ENCODE measurements at places on chromosomes 5 and 9. TPM values are rescaled to one million over a fixed set of nuclear protein-coding genes. Genes with fewer than 3 reads are reported as not detected.

DNA sequence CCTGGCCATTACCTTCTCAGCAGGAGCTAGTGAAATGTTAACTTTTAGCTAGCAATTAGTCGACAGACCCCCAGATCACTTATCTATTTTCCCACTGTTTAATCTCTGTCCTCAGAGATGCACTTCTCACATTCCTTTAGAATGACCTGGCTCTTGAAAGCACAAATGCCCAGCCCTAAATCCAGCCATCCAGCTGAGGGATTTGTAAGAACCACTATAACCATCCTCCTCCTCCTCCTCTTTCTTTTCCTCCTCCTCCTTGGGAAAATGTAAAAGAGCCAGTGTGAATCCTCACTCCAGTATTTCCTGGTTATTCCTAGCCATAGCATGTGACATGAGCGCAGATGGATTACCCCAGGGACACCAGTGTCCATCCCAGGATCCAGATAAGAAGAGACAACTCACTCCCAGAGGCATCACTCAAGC, 124.3 kb downstream of the ENC1 start:
- DNase-seq, result peak; percentile 61

DNA sequence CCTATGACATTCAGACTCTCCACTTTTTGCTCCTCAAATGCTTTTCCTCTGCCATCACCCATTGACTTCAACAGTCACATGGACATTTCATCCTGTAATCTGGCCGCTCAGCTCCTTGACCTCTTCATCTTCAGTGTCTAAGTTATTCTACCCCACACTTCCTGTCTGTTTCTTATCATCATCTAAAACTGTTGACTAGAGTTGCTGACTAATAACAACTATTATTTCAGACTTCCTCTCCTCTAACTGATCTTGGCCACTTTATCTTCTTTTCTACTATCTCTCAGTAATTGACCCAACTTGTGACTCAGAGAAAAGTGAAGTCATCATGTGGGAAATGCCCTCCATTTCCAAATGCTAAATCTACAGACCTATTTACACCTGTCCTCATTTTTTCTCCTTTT, 254.7 kb upstream of the TRPC7 start:
- DNase-seq, result no peak

GRCh38 chr9:98449871-98450270, 194.4 kb upstream of the TBC1D2 start:
- DNase-seq, result no peak

GRCh38 chr5:151911011-151911410, 13.6 kb downstream of the GLRA1 start:
- no peak for DNase-seq

- DNase-seq, result peak; percentile 82
Measured at GRCh38 chr9:110029429-110029955, 178.5 kb downstream of the C9orf152 start.

- DNase-seq, result peak; percentile 73
Measured at GRCh38 chr9:35736201-35736633, 3.8 kb downstream of the CREB3 start.

DNA sequence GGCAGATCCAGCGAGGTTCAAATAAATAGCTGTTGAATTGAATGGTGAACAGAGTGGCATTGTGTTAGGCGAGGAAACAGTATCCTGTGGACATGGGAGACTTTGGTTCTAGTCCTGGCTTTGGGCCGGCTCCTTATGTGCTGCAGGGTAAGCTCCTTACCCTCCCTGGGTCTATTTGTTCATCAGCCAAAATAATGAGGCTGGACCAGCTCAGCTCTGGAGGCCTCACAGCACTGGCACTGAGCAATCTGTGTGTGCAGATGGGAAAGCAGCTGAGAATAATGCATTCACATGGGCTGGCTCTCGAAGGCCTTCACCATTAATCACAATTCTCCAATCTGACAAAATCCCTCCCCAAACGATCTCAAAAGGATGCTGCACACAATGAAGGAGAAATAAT, 81.9 kb downstream of the APBA1 start:
- no peak for DNase-seq

GRCh38 chr9:81609782-81610739, 79.3 kb downstream of the TLE1 start:
- peak; percentile 94 for DNase-seq

DNA sequence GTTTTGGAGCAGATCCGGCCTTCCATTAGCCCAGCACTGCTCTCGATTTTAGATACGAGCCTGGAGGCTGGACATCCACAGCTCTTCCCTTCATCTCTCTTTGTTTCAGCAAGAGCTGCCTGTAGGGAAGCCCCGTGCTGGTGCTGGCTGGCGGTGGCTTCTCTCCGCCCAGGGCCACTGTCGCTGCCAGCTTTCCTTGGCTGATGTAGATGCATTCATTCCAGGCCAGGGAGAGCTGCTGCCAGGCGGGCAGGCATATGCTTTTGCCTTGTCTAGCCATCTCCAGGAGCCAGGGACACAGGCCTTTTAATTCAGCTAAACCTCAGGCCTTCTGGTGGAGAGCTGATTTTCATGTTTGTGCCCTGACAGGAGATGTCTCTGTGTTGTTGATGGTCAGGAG, 409.3 kb upstream of the CLINT1 start:
- no peak for DNase-seq

GRCh38 chr9:85516455-85516854, 225.3 kb downstream of the AGTPBP1 start:
- no peak for DNase-seq

DNA sequence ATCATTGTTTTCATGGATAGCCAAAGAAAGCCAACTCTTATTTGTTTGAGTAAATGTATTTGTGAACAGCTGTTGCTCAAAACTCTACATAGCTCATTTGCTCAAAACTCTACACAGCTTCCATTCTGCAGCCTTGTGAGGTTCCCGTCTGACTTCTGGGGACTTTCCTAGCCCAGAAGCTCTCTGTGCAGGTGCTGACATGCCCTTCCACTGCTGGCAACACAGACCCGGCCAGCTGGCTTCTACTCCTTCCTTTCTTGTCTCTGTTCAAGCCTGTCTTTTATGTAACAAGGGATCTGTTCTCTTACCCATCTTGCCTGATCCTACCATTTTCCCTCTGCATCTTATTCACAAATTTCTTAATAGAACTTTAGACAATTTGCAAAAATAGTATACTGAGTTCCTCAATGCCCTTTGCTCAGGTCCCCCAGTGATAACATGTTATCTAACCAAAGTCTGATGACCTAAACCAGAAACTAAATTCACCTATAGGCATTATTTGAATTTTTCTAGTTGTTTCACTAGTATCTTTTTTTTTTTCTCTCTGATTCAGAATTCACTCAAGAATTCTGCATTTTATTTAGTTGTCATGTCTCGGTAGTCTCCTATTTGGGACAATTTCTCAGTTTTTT, 556.5 kb upstream of the SEMA6A start:
- DNase-seq, result no peak

- DNase-seq, result no peak
Measured at GRCh38 chr5:156838961-156839360, 11.1 kb upstream of the PPP1R2B start.

DNA sequence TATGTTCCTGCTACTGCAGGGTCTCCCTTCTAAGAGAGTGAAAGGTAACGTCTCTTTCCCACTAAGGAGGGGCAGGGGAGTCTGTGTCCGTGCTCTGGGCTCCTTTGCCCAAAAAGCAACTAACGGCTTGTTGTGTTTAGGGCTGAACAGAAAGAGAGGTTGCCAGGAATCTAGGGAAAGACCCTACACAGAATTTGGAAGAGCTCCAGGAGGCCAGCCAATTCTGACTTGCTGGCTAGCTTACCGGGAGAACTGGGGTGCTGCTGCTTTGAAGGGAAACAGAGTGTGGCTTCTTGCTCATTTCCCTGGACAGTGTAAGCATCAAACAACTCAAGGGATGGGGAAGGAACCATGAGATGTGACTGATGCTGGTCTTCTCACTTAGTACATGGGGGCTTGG, 176.1 kb downstream of the GADD45G start:
- no peak for DNase-seq

DNA sequence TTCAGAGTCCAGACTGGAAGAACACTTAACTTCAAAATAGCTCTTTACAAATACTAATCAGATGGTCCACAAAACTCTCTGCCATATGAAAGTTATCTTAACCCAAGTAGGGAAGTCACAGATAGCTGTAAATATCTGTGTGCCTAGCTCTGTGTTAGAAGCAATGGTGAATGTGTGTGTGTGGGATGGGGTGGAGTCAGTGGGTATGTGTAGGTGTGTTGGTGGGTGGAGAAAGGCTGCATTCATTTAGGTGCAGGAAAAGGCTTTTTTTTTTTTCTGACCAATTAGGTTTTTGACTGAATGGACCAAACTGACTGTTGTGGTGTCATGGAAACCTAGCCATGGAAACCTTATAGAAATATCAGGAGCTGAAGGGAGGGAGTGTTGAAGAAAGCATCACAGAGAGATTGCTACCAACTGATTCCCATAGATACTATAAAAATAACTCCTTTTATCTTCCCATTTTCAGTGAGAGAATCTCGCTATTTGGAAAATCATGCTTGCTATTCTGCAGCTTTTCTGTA, 156.2 kb upstream of the NR3C1 start:
- no peak for DNase-seq

- DNase-seq, result no peak
Measured at GRCh38 chr9:93085676-93086075, 10.3 kb upstream of the CARD19 start.

- no peak for DNase-seq
Measured at GRCh38 chr9:94298949-94299599, 29.4 kb downstream of the NUTM2F start.

GRCh38 chr9:135607401-135608293, 31.7 kb downstream of the GLT6D1 start:
- DNase-seq, result no peak

GRCh38 chr9:85978496-85978895, 37.5 kb downstream of the NAA35 start:
- no peak for DNase-seq

- DNase-seq, result peak; percentile 72
Measured at GRCh38 chr9:35651956-35652828, 1.5 kb upstream of the SIT1 start.

DNA sequence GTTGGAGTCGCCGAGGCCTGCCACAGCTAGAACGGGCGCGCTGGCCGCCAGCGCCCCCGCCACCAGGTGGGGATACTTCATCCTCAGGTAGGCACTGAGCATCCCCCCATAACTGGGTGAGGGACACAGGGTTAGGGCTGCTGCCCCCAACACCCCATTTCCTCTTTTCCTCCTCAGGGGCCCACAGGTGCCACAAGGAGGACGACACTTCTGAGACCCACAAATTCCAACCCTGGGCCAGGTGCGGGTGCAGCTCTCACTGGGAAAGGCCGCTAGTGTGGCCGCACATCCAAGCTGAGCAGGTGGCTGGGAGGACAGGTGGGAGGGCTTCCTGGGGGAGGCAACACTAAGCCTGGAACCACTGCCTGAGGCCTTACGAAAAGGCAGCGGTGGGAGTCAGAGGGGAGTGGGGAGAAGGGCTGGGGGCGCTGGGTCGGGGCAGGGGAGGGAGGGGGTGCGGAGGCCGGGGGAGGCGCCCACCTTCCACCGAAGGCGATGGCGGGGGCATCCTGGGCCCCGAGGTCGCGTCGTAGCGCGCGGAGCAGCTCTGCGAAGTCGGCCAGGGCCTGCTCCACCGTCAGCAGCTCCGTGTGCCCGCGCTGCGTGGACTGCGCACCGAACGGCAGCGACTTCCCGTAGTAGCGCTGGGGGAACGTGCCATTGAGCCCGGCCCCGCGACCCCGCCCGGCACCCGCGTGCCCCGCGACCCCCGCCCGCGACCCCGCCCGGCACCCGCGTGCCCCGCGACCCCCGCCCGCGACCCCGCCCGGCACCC, 961 bp downstream of the DPP7 start:
- no peak for DNase-seq

DNA sequence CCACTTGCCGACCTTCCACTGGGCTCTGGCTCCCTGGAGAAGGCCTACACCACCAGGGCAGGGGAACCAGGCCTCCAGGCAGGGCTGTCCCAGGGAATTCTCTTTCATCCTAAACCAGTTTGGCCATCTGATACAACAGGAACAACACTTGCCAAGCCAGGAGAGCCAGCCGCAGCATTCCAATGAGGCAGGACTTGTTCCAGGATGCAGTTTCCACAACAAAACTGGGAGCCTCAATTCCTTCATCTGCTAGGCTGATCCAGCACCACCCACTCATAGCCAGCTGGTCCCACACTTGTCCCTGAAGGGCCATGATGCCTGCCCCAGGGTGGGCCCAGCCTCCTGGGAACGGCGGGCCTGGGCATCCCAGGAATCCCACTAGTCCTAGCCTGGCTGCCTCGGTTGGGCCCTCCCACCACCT, 26.0 kb downstream of the BICD2 start:
- no peak for DNase-seq

- DNase-seq, result peak; percentile 54
Measured at GRCh38 chr5:177005619-177006264, 837 bp downstream of the UIMC1 start.

DNA sequence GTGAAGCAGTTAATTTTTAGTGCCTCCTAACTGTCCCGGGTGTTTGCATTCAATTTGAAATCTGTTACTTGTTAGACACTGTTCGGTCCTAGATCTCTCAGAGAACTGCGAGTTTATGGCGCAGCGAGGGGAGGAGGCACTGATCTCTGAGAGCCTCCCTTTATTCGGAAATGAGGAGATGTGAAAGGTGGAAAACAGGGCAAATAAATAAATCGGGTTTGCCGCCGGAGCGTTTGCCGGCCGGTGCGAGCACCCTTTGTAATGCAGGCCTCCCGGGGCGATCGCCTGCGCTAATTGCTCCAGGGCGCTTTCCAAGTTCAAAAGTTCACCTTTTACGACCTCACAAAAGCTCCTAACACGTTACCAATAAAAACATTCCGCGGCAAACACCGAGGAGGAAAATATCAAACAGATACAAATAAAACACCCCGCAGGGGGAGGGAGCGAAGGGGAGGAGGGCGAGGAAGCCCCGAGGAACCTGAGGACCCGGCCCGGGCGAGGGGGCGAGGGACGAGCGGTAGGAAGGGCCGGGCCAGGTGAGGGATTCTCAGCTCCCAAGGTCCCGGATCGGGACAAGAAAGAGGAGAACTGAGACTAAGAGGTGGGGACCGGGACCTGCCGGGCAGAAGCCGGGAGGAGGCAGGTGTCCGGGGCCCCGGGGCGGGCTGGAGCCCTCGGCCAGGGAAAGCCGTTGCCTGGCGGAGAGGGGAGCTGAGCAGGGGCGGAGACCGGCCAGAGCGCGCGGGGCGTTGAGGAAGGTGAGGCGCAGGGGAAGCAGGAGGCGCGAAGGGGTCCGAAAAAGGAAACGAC, 1.4 kb downstream of the NR6A1 start:
- DNase-seq, result peak; percentile 51

- DNase-seq, result no peak
Measured at GRCh38 chr5:174022384-174023095, 23.0 kb upstream of the NSG2 start.

GRCh38 chr5:170497311-170498038, 6.3 kb upstream of the KCNIP1 start:
- no peak for DNase-seq

The FANCG gene
- 14.4 TPM for polyA plus RNA-seq

The SLC36A3 gene
- not detected for polyA plus RNA-seq

The ZNF354B gene
- 7.8 TPM for polyA plus RNA-seq

The GCNT4 gene
- 0.26 TPM for polyA plus RNA-seq

The POLR1E gene
- polyA plus RNA-seq, result 18.9 TPM

Data from HepG2 (cell line).